ENCODE measurements at places on chromosomes 3 and 15.
A peak's percentile ranks its signal among the peaks of the same experiment; 100 is the strongest.

GRCh38 chr3:46955801-46956259 is 20.7 kb downstream of the CCDC12 start:
- H3K4me3 ChIP-seq = peak overlapping the region; percentile 64
- H3K27me3 ChIP-seq = no peaks in the 10 kb centered on the region
- DNase-seq = no peak

- H3K27ac ChIP-seq = no peak overlapping the region
- DNase-seq = no peak
- H3K36me3 ChIP-seq = no peaks in the 10 kb centered on the region
- peaks cover 9% of the 10 kb centered on the region for H3K27me3 ChIP-seq
- H3K4me3 ChIP-seq = no peak overlapping the region
These were observed 192.7 kb upstream of the KCNMB2 start for GRCh38 chr3:178343433-178344038.

DNA sequence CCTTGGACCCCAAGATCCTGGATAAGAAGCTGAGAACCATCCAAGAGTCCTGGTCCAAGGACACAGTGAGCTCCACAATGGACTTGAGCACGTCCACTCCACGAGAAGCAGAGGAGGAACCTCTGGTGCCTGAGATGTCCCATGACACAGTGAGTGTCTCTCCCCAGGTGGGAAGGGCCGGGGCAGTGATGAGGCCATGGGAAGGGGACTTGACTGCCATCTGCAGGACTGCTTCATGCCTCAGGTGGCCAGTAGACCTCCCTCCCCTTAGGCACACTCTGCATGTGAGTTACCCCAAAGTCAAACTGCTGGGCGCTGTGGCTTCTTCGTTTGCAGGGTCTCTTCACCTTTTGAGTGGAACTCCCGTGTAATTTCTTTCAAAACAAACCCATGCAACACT is 59.7 kb downstream of the CCDC33 start:
- peaks cover 6% of the 10 kb centered on the region for H3K4me1 ChIP-seq
- H3K36me3 ChIP-seq = peaks cover 4% of the 10 kb centered on the region
- no peak overlapping the region for H3K4me3 ChIP-seq
- DNase-seq = no peak
- H3K27ac ChIP-seq = no peak overlapping the region

GRCh38 chr3:64796607-64797399 is 109.0 kb upstream of the ADAMTS9 start:
- no peaks in the 10 kb centered on the region for H3K27me3 ChIP-seq
- H3K4me1 ChIP-seq = no peaks in the 10 kb centered on the region
- no peak for DNase-seq
- H3K4me3 ChIP-seq = no peak overlapping the region
- H3K27ac ChIP-seq = no peak overlapping the region
- no peaks in the 10 kb centered on the region for H3K36me3 ChIP-seq

- H3K4me3 ChIP-seq = no peak overlapping the region
- H3K27ac ChIP-seq = no peak overlapping the region
- no peaks in the 10 kb centered on the region for H3K4me1 ChIP-seq
These were observed 74.7 kb downstream of the DPPA2 start for GRCh38 chr3:109241459-109242186.

- H3K36me3 ChIP-seq = peaks cover 12% of the 10 kb centered on the region
- DNase-seq = no peak
- no peak overlapping the region for H3K27ac ChIP-seq
- H3K4me3 ChIP-seq = no peak overlapping the region
- no peaks in the 10 kb centered on the region for H3K27me3 ChIP-seq
These were observed 96.7 kb upstream of the PLXNA1 start for GRCh38 chr3:126886217-126886616.

DNA sequence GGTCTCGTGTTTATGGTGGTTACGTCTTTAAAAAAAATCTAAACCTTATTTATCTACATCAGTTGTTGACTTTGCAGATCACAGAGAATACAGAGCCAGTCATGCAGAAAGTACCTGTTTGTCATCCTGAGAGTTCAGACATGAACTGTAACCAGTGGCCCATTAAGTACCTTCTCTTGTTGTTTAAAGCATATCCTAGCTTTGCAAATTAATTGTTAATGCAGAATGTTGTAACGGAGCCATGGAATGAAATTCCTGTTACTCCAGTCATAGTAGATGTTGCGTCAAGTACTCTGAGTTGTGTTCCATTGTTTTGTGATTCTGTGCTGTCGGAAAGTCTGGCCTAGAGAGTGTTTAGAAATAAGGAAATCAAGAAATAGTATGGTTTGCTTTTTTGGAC is 205.2 kb downstream of the RBMS3 start:
- DNase-seq = no peak
- no peak overlapping the region for H3K4me3 ChIP-seq
- H3K27ac ChIP-seq = no peak overlapping the region
- no peaks in the 10 kb centered on the region for H3K27me3 ChIP-seq
- H3K36me3 ChIP-seq = no peaks in the 10 kb centered on the region

DNA sequence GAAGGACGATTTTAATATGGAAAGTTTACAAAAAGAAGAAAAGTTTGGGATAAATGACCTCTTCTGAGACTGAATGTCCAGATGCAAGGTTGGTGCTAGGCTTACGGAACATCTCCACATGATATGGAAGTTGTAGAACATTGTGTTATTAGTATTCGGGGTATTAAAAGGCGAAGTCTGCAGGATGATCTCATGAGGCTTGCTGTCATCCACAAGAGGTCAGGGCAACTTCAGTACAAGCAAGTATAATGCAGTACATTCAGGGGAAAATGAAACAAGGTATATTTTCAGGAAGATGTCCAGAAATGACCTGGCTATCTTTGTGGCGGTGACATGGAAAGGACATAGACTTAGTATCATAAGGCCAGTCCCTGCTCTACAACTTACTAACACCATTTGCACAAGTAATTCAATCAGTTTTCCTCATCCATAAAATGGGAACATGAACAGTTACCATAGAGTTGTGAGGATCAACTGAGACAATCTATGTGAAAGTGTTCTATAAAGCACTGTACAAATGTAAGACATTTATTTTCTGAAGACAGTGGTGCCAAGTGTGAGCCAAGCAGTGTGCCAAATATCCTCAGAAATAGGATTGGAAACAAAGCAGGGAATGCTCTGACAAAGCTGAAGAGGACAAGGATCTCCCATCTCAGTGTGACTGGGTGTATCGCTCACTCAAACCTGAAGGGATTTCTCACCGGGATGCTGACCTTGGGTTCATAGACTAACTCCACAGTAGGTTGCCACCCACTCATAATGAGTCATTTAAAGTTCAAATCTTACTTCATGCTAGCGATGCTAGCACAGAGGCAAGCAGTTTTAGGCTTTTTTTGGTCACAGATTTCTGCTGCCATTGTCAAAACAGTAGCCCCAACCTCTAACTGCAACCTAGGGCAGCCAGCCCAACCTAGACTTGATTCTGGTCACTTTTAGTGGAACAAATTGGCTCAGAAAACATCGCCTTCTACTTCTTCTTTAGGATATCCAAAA is 118.3 kb downstream of the TIGIT start:
- H3K4me1 ChIP-seq = peaks cover 19% of the 10 kb centered on the region
- H3K36me3 ChIP-seq = no peaks in the 10 kb centered on the region
- DNase-seq = peak; percentile 4
- peak overlapping the region; percentile 66 for H3K27ac ChIP-seq
- no peaks in the 10 kb centered on the region for H3K27me3 ChIP-seq

DNA sequence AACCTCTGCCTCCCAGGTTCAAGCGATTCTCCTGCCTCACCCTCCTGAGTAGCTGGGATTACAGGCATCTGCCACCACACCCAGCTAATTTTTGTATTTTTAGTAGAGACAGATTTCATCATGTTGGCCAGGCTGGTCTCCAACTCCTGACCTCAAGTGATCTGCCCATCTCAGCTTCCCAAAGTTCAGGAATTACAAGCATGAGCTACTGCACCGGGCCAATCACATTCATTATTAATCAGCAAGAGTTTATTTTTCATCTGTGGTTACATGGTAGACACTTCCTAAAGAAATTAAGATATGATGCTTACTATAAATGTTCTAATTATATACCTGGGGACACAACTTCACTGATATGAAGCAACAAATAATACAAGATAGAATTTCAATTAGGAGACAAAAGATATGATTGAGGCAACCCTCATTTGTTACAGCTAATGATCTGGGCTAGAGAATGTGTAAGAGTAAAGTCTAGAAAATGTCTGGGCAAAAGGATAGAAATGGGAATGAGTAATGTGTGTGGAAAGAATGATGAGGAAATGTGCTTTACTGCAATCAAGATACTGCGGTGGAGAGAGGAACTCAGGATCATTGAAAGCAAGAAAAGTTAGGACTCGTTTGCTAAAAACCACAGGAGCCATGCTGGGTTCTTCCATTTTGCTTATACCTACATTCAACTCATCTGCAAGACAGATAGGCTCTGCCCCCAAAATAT is 366.8 kb downstream of the ZIC1 start:
- DNase-seq = no peak
- no peaks in the 10 kb centered on the region for H3K4me1 ChIP-seq
- no peaks in the 10 kb centered on the region for H3K27me3 ChIP-seq
- no peak overlapping the region for H3K27ac ChIP-seq
- no peaks in the 10 kb centered on the region for H3K36me3 ChIP-seq
- no peak overlapping the region for H3K4me3 ChIP-seq

- no peaks in the 10 kb centered on the region for H3K36me3 ChIP-seq
- no peak overlapping the region for H3K27ac ChIP-seq
- no peak for DNase-seq
- H3K4me1 ChIP-seq = peaks cover 18% of the 10 kb centered on the region
- H3K27me3 ChIP-seq = peaks cover 51% of the 10 kb centered on the region
These were observed 2.3 kb downstream of the VWA5B2 start for GRCh38 chr3:184231671-184232070.

DNA sequence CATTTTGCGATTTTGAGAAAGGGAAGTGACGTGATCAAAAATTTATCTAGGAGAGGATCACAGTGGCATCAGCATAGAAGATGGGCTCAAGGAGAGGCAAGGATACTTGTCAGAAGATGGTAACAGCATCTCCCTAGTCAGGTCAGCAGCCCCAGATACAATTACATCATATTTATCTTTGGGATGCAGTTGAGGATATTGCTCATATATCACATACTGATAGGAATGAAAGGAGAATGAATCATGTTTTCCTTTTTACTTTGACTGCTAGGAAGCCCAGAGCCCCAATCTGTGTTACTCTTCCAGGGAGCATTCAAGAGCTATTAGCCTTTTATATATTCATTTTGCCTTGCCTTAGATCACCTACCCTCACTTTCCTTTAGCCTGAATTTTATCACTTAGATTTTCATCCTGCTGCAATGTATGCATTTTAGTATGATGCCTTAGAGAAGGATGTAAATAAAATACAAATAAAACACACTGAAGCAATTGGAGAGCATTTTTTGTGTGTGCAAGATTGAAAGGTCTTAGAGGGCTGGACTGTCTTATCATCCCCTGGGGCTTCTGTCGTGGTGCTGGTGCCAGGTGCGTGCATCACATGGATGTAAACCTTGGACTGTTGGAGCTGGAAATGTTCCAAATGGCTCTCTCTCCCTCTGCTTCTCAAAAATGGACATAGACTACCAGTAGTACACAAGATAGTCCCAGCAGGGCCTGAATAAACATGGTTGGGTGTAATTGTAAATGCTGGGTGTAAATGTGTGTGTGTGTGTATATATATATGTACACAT is 40.3 kb downstream of the CORO2B start:
- H3K27ac ChIP-seq = no peak overlapping the region
- DNase-seq = no peak
- H3K4me3 ChIP-seq = no peak overlapping the region
- H3K27me3 ChIP-seq = no peaks in the 10 kb centered on the region
- no peaks in the 10 kb centered on the region for H3K36me3 ChIP-seq
- peaks cover 29% of the 10 kb centered on the region for H3K4me1 ChIP-seq

DNA sequence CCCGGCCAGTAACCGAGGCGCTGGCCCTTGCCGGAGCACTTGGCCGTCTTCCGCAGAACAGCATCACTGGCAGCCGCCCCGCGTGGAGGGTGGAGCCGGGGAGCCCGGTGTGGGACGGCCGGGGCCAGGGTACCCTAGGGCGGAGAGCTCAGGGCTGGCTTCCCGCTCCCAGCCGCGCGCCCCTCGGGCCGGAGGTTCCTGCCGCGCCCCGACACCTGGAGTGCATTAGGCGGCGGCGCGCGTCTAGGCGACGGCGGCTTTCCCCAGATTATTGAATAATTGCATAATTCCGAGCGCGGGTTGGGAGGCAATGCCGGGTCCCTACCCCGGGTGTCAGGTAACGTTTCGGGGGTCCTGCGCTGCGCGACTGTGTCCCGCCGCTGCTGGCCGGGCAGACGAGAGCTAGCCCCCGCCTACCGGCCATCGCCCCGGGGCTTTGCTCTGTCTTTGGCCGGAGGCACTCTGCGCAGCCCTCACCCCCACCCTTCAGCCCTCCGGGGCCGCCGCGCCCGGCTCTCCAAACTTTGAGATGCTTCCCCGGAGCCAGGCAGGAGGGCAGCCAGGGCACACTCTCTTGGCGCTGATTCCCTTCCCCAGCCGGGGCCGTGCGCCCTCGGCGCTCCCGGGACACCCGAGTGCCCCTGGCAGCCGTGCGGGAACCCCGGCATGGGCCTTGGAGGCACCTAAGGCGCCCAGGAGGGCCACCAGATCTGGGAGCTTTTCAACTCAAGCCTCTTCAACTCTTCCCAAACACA is 749 bp downstream of the ITGA11 start:
- peaks cover 12% of the 10 kb centered on the region for H3K4me1 ChIP-seq
- H3K27me3 ChIP-seq = peaks cover 81% of the 10 kb centered on the region
- no peak overlapping the region for H3K27ac ChIP-seq
- H3K4me3 ChIP-seq = no peak overlapping the region

DNA sequence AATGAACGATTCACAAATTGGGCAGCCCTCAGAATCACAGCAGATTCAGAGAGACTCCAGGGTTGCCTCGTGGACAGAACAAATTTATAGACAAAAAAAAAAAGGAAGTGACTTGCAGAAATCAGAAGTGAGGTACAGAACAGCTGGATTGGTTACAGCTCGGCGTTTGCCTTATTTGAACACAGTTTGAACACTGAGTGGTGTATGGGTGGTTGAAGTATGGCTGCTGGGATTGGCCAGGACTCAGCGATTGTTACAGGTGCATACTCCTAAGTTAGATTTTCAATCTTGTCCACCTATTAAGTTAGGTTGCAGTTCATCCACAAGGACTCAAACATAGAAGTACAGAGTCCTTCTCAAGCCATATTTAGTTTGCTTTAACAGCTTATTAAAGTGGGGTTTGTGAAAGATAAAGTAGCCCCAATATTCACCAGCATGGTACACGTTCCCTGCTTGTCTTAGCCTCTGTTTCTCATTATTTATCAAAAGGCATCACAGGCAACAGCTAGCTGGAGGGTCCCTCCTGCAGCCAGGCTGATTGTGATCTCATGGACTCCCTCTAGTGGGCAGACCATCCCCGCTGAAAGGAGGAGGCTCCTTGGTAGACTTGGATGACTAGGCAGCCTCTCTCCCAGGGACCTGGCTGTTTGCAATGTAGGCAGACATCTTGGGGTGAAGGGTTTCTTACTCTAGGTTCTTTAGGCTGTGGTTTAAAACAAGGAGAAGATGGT is 17.6 kb upstream of the ALDH1L1 start:
- H3K27me3 ChIP-seq = peaks cover 24% of the 10 kb centered on the region
- H3K4me1 ChIP-seq = no peaks in the 10 kb centered on the region
- no peaks in the 10 kb centered on the region for H3K36me3 ChIP-seq
- DNase-seq = peak; percentile 28
- H3K27ac ChIP-seq = no peak overlapping the region

- H3K4me3 ChIP-seq = no peak overlapping the region
- H3K27me3 ChIP-seq = no peaks in the 10 kb centered on the region
These were observed 66.6 kb upstream of the TGFBR2 start for GRCh38 chr3:30539772-30540171.

GRCh38 chr3:46737329-46737731 is 19.7 kb upstream of the PRSS50 start:
- no peaks in the 10 kb centered on the region for H3K4me1 ChIP-seq
- H3K36me3 ChIP-seq = no peaks in the 10 kb centered on the region
- H3K27ac ChIP-seq = no peak overlapping the region
- no peak overlapping the region for H3K4me3 ChIP-seq

Data from stimulated activated naive B cell treated with anti-CD40 and anti-IgM and Interleukin-4, amounts not matched to agents 10 μg/mL and 1 μg/mL and 100 μg/mL, for 72 hours (primary cell).